ENCODE measurements at places on chromosomes 3 and 15.

DNA sequence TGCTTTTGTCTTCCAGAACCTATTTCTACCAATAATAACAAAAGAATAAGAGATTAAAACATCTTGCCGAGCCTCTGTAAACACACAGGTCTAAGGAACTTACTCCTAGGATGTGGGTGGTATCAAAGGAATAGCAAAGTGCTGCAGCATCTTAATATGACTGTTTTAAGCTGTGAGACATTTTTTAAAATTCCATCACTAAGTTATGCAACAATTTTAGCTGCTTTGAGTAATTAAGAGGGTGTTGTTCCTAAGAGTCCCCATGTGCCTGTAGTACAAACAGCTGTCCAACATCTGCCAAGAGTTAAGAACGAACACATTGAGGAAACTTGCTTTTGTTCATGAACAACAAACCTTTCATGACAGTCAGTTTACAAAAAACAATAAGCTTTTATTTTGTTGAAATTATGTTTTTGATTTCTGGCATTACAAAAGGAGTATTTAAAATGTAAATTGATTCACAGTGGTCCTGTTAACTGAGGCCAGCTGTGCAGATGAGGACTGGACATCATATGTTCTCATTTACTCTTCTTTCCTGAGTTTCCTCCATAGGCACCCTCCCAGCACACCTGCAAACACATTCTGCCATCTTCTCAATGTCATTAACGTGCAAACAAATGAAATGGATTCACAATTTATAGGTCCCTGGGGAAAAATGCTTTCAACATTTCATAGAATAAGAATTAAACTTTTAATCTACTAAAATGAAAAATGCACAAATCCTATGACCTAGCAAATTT, 337.3 kb upstream of the ARHGEF26 start:
- DNase-seq = no peak

- DNase-seq = no peak
Measured at GRCh38 chr3:32626631-32627030, 56.0 kb upstream of the DYNC1LI1 start.

DNA sequence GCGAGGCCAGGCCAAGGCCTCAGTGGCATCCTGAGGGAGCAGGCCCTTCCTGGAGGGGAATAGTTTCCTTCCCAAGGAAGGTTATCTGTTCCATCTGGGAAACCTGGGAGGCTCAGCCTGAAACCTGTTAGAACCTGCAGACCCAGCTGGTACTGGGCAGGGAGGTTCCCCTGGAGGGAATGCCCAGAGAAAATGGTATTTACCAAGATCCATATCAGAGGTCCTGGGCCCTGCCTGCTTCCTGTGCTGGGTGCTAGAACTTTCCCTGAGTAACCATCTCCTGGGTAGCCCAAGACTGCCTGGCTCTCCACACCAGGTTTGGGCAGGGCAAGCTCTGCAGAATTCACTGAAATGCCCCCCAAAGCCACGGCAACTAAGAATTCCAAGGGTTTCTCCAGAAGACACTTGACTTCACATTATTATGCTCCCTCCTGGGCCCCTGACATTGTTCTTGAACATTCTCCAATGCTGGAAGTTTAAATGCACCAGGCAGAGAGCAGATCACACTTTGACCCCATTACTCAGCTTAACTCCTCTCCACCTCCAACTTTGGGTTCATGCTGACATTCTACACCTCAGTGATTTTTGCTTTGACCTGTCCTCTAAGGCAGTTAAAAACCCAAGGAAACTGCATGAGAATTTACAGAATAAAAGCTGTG, 2.0 kb downstream of the CA12 start:
- DNase-seq = no peak

DNA sequence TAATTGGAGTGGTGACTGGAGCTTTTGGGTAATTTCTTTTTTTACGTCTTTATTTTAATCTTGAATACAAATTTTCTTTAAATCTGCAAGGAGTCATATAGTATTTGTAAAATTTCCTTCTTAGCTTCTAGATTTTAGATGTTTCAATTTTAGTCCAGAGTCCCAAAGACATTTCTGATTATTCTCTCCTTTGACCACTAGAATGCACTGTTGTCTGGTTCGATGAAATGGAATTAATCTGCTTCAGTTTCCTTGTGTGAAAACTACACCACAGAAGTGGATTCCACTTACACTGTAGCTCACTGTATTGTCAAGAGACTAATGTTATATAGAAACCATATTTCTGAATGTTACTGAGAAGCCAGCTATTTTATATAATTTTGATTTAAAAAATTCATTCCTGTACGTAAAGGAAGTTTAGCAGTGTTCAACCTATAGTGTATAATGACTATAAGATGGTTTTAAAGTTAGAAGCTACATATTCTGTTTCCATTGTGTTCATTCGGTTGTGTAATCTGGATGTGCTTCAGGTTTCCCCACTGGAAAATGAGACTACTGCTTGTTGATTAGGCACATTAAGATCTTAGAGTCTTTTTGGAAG, 6.1 kb downstream of the GRAMD1C start:
- DNase-seq = peak; percentile 36

GRCh38 chr3:130925628-130926027, 31.7 kb downstream of the ATP2C1 start:
- peak; percentile 78 for DNase-seq

- DNase-seq = no peak
Measured at GRCh38 chr3:16028604-16029003, 145.9 kb upstream of the GALNT15 start.

DNA sequence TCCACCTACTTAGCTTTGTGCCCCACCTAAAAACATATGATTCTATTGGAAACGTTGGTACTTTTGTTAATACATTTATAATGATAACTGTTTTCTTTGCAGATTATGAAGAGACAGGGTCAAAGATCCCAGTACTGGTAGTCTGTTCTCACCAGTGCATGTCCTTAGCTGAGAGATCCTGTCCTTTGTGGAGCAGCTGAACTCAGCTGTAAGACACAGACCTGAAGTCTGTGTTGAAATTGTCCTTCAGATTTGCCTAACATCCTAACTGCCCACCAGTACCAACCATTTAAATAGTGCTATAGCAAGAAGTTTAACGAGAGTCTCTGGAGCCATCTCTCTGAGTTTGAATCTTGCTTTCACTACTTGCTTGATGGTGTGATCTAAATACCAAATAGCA, 398.7 kb downstream of the FEZF2 start:
- DNase-seq = no peak

DNA sequence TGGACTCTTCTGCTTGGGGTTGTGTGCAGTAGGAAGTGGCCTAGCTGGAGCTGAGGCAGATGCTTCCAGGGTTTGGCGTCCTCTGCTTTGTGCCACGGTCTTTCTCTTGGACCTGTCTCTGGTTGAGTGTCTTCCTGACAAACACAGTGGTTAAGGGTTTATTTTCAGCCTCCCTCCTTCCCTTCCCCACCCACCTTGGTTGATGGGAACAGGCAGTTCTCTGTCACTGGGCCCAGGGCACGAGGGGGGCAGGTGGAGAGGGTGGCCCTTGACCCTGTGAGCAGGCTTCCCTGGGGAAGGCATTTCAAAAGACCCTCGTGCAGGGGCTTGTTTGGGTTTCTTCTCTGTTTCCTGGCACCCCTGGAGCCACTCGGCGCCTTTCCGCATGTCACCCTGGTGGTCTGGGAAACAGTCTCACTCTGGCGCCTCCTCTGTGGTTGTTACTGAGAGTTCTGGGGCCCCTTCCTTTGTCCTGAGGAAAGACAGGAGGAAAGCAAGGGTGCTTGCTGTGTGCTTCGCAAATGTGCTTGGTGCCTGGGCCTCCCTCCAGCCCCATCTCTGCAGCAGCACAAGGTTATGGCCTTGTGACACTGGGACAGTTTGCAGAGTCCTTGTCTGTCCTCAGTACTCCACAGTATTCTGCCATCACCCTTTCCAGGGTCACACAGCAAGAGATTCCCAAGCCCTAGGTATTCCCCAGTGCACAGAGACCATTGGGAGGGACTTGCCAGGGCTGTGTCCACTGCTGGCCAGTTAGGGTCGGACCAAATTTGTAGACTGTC, 10.3 kb upstream of the STAB1 start:
- DNase-seq = no peak

- DNase-seq = peak; percentile 55
Measured at GRCh38 chr3:129942296-129942695, 32.2 kb upstream of the TRH start.

- no peak for DNase-seq
Measured at GRCh38 chr3:59684766-59685165, 634.9 kb upstream of the CFAP20DC start.

DNA sequence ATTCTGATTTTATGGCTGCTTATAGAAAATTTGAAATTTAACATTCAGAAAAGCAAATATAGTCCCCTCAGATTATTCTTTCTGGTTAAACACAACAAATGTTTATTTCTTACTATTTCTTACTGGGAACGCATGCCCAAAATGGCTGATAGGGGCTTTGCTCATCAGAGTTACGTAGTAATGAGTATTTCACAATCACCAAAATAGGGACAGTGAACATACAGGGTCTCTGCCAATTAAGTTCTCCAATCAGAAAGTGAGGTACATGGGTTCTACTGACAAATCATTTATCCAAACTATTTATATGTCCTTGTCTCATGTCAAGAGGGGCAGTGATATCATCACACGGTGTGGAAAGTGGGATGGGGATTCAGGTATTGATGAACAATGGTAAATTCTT, 154.5 kb downstream of the BCHE start:
- no peak for DNase-seq

DNA sequence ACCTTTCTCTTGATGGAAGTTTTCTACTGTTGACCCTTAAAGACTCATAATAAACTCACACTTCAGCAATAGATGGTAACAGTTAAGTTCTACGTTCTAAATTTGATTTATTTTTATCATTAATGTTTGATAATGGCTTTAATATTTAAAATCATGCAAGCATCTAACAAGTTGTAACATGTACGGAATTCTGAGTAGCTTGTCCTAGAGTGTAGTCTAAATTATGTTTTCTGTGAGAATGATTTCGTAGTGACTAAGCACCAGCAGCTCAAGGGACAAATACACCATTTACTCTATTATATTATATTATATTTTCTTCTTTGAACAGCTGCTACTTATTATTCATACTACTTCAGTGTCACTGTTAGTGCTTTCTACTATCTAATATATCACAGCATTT, 345.6 kb downstream of the NLGN1 start:
- no peak for DNase-seq

- DNase-seq = no peak
Measured at GRCh38 chr3:9239680-9240079, 9.8 kb downstream of the SRGAP3 start.

- no peak for DNase-seq
Measured at GRCh38 chr3:129503471-129504291, 24.8 kb upstream of the RHO start.

DNA sequence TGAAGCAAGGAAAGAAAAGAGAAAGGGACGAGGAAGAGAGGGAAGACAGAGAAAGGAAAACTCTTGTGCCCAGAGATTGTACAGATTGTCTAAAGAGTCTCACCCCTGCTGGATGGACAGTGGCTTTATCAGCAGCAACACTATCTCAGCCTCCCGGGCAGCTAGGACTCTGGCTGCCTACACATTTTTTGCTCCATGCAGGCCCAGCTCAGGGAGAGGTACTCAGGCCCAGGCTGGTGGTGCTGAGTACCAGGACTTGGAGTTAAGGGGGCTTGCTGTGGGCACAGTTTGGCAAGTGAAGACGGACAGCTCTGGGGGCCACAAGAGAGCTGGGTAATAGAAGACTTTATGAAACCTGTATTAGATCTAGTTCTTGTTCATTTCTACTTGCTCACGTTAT, 19.1 kb upstream of the RHCG start:
- DNase-seq = no peak

- DNase-seq = no peak
Measured at GRCh38 chr3:178822722-178823121, 248.9 kb downstream of the ZMAT3 start.

Measured in H4 (cell line).